ENCODE measurements at places on chromosomes 2 and 18. TPM values are rescaled to one million over a fixed set of nuclear protein-coding genes. Genes with fewer than 3 reads are reported as not detected.

TUBA4B gene
- not detected for total RNA-seq

AP1S3 gene
- 11.3 TPM for total RNA-seq

DNA sequence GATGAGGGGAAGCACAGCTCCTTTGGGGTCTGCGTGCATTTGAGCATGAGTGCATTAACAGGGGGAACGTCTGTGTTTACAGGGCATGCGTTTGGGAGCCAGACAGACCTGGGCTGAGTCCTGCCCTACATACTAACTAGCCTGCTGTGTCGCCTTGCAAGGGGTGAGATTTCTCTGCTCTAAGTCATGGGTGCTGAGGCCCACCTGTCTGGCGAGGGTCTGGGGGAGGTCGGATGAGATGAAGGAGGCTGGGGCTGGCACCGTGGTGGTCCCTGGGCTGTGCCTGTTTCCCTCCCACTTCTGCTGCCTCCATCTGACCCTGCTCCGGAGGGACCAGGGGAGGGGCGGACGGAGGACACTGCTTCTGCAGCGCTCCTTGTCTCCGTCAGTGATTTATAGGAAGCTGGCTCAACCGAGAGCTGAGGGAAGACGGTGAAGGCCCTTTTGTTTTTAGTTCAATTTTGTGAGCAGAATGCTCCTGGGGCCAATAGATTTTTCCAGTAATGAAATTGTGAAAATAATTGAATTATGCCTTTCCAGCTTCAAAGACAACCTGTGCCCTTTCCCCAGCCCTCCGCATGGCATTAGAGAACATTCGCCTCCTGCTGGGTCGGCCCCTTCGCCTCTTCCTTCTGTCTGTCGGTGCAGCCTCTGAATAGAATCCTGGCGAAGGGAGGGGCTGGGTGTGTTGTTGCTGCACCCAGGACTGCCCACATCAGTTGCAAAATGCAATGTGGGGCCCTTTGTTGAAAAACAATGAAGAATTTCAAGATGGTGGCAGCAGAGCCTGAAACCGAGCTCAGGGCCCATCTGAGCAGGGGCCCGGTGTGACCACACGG, 49.7 kb downstream of the RRM2 start:
- no peak overlapping the region for H3K4me3 ChIP-seq
- H3K4me1 ChIP-seq, result no peaks in the 10 kb centered on the region
- H3K36me3 ChIP-seq, result peaks cover 3% of the 10 kb centered on the region
- no peak for DNase-seq
- H3K27me3 ChIP-seq, result no peaks in the 10 kb centered on the region

DNA sequence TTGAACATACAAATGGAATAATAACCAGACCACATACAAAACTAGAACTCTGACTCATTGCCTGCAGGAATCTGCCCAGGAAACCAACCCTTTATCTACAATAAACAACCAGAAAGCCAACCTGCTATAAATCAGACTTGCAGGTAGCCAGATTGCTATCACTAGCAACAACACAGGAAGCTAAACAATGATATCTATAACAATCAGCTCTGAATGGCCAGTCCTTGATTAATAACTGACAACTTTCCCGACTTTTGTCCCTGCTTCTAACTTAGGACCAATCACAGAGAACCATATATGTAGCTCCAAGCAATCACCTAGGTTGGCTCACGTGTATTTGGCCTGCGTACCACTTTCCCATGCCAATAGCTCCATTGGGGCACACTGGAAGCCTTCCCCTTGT, 470.8 kb downstream of the RIT2 start:
- no peaks in the 10 kb centered on the region for H3K27me3 ChIP-seq
- H3K4me3 ChIP-seq, result no peak overlapping the region
- no peak overlapping the region for H3K27ac ChIP-seq
- H3K4me1 ChIP-seq, result no peaks in the 10 kb centered on the region

- DNase-seq, result no peak
- H3K27ac ChIP-seq, result no peak overlapping the region
- peaks cover 8% of the 10 kb centered on the region for H3K27me3 ChIP-seq
- no peaks in the 10 kb centered on the region for H3K36me3 ChIP-seq
These were observed 86.7 kb downstream of the NYAP2 start for GRCh38 chr2:225486236-225486635.

- H3K4me3 ChIP-seq, result no peak overlapping the region
- peaks cover 4% of the 10 kb centered on the region for H3K27me3 ChIP-seq
- H3K27ac ChIP-seq, result no peak overlapping the region
- no peaks in the 10 kb centered on the region for H3K36me3 ChIP-seq
- DNase-seq, result no peak
- peaks cover 10% of the 10 kb centered on the region for H3K4me1 ChIP-seq
These were observed 1223.1 kb upstream of the ZEB2 start for GRCh38 chr2:145743011-145743410.

- no peak overlapping the region for H3K27ac ChIP-seq
- peak; percentile 11 for DNase-seq
- peaks cover 21% of the 10 kb centered on the region for H3K4me1 ChIP-seq
- no peaks in the 10 kb centered on the region for H3K27me3 ChIP-seq
- H3K4me3 ChIP-seq, result no peak overlapping the region
- peaks cover 20% of the 10 kb centered on the region for H3K36me3 ChIP-seq
These were observed 334.5 kb downstream of the ARHGAP15 start for GRCh38 chr2:143463719-143464118.

DNA sequence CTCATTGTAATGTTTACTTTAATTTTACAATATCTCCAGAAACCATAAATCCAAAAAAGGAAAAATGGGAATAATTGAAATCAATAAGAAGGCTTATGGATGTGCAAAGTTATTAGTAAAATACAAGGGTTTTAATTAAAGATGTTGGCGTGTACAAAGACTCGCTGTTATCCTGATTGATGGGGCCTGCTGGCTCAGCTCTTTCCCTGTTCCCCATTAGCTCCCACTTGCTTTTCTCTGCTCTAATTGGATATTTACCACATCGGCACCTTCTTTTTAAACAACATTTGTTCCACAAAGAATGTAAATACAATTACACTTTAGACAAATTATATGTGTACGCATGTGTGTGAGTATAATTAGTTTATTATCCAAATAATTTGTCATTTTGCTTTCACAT, 796.6 kb downstream of the ERBB4 start:
- no peaks in the 10 kb centered on the region for H3K4me1 ChIP-seq
- no peak overlapping the region for H3K27ac ChIP-seq
- DNase-seq, result no peak
- H3K4me3 ChIP-seq, result no peak overlapping the region

GRCh38 chr2:65278531-65278981, 50.9 kb downstream of the ACTR2 start:
- no peaks in the 10 kb centered on the region for H3K27me3 ChIP-seq
- peaks cover under 1% of the 10 kb centered on the region for H3K36me3 ChIP-seq

DNA sequence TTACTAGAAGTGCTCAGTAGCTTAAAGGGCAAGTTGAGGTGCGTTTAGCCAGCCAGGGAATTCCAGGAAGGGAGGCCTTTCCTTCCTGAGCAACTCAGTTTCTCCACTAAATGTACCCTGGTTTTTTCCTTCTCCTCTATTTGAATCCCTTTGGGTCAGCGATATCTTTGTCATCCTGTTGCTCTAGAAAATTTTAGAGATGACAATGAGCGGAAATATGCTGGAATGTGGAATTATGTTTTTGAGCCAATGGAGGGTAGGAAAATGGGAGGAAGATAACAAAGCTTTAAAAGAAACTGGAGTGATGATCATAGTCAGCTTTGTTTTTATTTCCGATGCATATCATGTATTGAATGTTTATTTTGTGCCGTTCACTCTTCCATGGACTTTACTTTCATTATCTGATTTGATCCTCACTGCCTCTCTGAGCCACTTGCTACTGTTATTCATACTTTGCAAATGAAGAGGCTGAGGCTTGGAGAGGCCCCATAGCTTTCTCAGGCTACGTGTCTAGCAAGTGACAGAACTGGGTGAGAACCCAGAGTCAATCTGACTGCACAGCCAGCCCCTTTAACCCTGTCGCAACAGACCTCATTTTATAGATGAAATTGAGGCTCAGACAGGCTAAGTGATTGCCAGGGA, 67.3 kb downstream of the NTSR2 start:
- DNase-seq, result no peak
- H3K4me3 ChIP-seq, result no peak overlapping the region
- no peaks in the 10 kb centered on the region for H3K4me1 ChIP-seq

- no peak overlapping the region for H3K27ac ChIP-seq
- H3K4me1 ChIP-seq, result no peaks in the 10 kb centered on the region
- no peak overlapping the region for H3K4me3 ChIP-seq
These were observed 79.2 kb upstream of the CDH2 start for GRCh38 chr18:28256166-28256565.

DNA sequence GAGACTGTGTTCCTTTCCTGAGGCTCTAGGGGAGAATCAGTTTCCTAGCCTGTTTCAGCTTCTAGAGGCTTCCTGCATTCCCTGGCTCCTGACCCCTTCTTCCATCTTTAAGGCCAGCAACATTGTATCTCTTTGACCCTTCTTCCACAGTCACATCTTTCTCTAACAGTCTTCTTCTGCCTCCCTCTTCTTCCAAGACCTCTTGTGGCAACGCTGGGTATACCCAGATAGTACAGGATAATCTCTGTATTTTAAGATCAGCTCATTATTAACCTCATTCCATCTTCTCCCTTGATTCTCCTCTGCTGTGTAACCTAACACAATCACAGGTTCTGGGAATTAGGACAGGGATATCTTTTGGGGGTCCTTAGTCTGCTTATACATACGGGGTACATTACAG, 8.9 kb upstream of the MYL12A start:
- no peak overlapping the region for H3K27ac ChIP-seq
- DNase-seq, result no peak

DNA sequence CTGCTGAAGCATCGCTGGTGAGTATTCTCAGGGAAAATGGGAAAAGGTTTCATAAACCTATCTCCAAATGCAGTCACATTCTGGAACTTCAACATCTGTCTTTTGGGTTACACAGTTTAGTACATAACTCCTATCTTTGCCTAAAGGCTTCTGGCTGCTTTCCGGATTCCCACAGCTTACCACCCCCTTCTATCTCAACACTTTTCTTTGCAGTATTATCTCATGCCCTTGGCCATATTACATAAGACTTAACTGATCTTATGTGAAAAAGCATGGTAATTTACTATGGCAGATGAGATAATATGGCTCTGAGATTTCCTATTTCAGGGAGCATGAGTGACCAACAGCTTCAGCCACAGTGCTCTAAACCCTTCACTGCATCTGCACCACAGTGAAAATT, 369.3 kb upstream of the LINC00305 start:
- H3K36me3 ChIP-seq, result no peaks in the 10 kb centered on the region
- no peak for DNase-seq
- H3K4me3 ChIP-seq, result no peak overlapping the region

- peaks cover 19% of the 10 kb centered on the region for H3K36me3 ChIP-seq
- DNase-seq, result no peak
- peaks cover 43% of the 10 kb centered on the region for H3K4me1 ChIP-seq
- peaks cover 3% of the 10 kb centered on the region for H3K27me3 ChIP-seq
- peak overlapping the region; percentile 96 for H3K27ac ChIP-seq
- peak overlapping the region; percentile 98 for H3K4me3 ChIP-seq
These were observed 822 bp downstream of the UBE2E3 start for GRCh38 chr2:180980943-180981911.

DNA sequence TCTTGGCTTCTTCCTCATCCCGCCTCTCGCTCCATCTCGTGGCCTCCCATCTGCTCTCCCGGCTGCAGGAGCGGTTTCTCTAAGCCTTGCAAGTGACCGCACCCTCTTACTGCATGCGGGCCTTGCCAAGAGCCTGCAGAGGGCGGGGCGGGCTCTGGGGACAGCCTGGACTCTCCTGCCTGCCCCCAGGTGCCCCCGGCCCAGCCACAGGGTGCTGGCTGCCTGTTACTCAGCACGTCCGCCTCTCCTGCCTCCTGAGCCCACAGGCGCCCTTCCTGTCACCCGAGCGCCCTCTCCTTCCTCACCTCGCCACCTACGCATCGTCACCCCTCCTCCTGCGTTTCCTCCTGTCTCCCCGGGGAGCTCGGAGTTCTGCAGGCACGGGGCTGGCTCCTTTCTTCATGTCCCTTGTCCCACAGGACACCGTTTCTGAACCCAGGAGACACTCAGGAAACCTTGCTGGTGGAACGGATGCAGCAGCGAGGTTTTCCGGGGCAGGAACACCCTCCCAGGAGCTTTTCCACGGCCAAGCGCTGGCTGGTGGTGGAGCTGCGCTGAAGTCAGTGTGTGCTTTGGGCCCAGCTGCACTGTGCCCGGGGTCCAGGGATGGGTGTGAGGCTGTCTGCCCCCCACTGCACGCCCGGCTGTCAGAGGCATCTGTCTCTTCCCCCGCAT, 28.5 kb downstream of the HPCAL1 start:
- H3K4me1 ChIP-seq, result peaks cover 76% of the 10 kb centered on the region
- H3K27me3 ChIP-seq, result no peaks in the 10 kb centered on the region
- H3K36me3 ChIP-seq, result peaks cover 36% of the 10 kb centered on the region
- peak overlapping the region; percentile 93 for H3K4me3 ChIP-seq
- DNase-seq, result peak; percentile 84
- peak overlapping the region; percentile 98 for H3K27ac ChIP-seq

DNA sequence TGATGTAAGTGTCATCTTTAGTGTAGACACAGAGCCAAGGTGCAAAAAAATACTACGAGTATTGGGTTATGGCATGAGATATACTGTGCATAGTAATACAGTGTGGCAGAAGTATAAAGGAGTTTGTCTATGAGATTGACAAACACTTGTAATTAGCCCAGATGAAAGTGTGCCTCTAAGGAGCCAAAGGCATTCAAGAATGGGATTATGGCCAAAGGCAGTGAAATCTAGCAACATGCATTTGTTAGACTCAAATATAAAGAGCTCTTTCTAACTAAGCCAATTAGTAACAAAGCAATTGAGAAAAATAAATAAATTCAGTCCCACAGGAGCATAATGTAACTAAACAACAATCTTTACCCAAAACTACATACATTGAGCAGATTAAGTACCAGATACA, 1761.8 kb downstream of the SUCLG1 start:
- no peak for DNase-seq
- H3K27me3 ChIP-seq, result no peaks in the 10 kb centered on the region
- H3K4me1 ChIP-seq, result no peaks in the 10 kb centered on the region
- no peak overlapping the region for H3K27ac ChIP-seq
- H3K4me3 ChIP-seq, result no peak overlapping the region

DNA sequence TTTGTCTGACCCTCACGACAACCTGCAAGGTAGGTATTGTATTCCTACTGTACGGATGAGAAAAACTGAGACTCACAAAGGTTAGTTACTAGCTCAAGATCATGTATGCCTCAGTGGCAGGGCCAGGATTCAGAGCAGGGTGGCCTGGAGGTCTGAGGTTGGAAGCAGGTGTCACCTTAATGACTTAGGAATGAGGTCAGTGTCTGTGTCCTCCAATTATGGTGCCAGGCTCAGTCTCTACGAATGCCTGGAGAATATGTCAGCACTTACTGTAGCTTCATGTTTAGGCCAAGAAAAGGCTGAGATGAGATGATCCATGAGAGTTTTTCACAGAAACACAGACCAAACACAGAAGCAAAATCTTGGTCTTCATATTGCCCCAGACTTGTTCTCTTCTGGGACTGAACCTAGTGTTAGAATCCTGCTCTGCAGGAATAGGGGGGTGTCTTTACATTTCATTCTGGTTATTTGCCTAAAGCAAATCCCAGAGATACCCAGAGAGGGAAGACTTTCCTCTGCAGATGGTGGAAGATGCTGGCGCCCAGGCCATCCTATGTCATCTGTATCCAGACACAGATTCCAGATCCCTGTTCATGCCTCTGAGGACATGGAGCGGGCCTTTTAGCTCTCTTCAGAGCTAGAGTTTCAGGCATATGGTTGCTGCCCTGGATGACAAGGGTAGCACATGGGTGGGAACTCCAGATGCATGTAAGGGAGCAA, 16.3 kb upstream of the RAB10 start:
- no peaks in the 10 kb centered on the region for H3K36me3 ChIP-seq
- no peak for DNase-seq
- H3K27ac ChIP-seq, result no peak overlapping the region
- H3K4me3 ChIP-seq, result no peak overlapping the region
- H3K4me1 ChIP-seq, result no peaks in the 10 kb centered on the region

- H3K27ac ChIP-seq, result no peak overlapping the region
- H3K4me3 ChIP-seq, result no peak overlapping the region
- H3K27me3 ChIP-seq, result peaks cover 4% of the 10 kb centered on the region
- no peaks in the 10 kb centered on the region for H3K36me3 ChIP-seq
- no peaks in the 10 kb centered on the region for H3K4me1 ChIP-seq
These were observed 12.1 kb upstream of the TRAF3IP1 start for GRCh38 chr2:238308177-238308576.

Data from activated naive CD8-positive, alpha-beta T cell treated with anti-CD3 and anti-CD28 coated beads for 36 hours (primary cell).